ENCODE measurements at places on chromosomes 2 and 18.

DNA sequence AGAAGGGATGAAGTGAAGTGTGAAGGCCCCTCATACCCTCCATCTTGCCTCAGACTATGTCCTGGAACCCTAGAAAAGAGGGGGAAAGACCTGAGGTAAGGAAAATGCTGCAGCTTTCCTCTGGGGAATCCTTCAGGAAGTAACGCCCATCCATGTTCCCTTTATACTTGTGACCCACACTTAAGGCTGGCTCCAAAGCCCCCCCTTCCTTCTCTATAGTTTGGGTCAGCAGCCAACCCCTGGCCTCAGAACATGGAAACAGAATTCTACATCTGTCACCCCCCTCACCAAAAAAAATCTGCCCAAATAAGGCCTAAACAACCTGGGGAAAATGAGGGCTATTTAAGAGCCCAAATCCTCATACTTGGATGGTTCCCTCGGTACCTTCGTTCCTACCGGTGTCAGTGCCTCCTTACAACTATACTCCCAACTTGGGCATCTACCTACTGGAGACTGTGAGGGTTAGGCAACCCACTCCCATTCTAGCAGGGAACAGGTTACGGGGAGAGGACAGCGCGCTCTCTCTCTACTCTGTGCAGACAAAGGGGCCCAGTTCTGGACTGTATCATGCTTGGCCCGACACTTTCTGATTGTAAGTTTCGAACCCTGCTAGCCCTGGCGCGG is 689 bp downstream of the OST4 start:
- DNase-seq = no peak

DNA sequence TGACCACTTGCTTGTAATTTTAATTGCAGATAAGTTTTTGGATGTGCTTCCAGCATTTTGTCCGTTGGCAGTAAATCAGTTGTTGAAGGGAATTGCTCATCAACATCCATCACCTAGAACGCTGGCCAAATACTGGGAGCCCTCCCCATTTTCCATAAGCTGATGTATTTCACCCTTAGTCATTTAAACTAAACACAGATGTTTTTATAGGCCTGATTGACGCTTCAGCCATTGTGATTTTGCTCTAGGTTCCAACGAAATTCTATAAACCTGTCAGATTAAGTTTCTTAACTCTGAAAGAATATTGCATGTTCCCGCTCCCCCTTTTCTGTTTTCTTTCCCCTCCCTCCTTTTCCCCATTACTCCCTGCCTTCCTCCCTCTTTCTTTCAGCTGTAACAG is 1.0 kb upstream of the RPRM start:
- DNase-seq = no peak

- DNase-seq = no peak
Measured at GRCh38 chr2:176151442-176152287, at the start of gene HOXD4. TSS of gene HOXD4 (plus strand) at chr2:176151550. CDS start at chr2:176151634, 84 bp downstream.

- DNase-seq = no peak
Measured at GRCh38 chr2:4507661-4508060, 804.3 kb downstream of the DCDC2C start.

GRCh38 chr2:234708091-234708683 is 211.3 kb upstream of the ARL4C start:
- DNase-seq = no peak

DNA sequence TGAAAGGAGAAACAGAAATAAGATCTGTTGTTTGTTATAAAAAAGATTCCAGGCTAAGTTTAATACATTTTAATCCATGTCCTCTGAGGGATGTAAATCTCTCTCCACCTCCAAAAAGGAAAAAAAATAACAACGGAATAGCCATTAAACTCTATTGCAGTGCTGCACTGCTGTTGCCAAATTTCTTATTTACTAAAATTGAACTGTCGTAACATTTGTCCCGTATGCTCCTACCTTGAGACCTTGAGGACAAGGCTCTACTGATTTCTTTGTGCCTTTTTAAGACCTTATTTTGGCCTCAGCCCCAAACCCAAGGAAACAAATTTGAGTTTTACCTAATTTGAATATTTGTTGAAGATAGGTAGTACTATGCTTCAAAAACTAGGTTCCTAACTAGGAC is 56.4 kb downstream of the FRZB start:
- no peak for DNase-seq

DNA sequence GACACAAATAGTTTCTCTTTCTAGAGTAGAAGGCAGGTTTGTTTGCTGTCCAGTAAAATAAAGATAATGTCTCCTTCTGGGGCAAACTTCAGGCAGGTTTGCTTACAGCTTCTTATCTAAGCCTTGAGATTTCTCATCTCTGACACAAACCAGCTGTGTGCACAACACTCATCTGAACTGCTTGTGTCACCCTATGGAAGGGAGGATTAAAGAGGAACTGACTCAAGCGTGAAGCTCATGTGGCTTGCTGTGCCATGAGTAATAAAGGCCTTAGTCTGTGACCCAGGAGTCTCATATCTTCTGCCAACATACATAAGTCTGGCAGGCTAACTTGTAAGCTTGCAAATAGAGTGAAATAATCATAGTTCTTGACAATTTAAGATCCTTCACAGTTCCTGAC is 24.2 kb upstream of the CPO start:
- no peak for DNase-seq

DNA sequence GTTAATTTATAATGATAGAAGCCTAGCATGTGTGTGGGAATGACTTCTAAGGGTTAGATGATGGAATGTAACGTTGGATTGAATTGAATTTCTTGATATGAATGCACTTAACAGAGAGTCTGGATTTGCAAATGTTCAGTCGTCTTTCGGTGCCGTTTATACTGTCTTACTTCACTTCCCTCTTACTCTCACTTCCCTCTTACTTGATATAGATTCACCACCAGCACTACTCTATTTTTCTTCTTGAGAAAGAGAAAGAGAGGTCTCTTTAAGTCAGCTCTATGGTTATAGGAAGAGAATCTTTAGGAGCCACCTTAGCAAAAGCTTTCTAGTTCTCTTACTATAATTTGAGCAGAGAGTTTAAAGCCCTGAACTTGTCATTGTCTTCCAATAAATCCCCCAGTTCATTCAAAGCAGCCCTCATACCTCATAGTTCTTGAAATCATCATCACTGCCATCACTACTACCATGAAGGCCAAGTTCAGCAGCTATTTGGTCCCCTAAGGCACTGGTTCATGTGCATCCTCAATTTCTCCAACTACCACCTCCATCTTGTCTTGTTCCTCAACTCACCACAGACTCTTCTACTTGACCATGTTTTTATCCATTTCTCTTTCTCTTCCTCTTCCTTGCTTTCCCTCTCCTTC is 501.7 kb upstream of the TCF4 start:
- DNase-seq = no peak

- no peak for DNase-seq
Measured at GRCh38 chr2:145538661-145539350, 1018.9 kb upstream of the ZEB2 start.

- DNase-seq = no peak
Measured at GRCh38 chr2:33859176-33859575, 260.1 kb upstream of the FAM98A start.

GRCh38 chr2:127701193-127701650 is at the start of gene SFT2D3:
TSS of gene SFT2D3 (plus strand) at chr2:127701497. CDS start at chr2:127701529, 32 bp downstream.
- DNase-seq = peak; percentile 82

GRCh38 chr2:207334624-207335371 is 169.1 kb upstream of the KLF7 start:
- no peak for DNase-seq

- no peak for DNase-seq
Measured at GRCh38 chr2:55451699-55452098, 32.0 kb upstream of the CCDC88A start.

GRCh38 chr2:61736953-61737352 is 116.9 kb downstream of the FAM161A start:
- no peak for DNase-seq

DNA sequence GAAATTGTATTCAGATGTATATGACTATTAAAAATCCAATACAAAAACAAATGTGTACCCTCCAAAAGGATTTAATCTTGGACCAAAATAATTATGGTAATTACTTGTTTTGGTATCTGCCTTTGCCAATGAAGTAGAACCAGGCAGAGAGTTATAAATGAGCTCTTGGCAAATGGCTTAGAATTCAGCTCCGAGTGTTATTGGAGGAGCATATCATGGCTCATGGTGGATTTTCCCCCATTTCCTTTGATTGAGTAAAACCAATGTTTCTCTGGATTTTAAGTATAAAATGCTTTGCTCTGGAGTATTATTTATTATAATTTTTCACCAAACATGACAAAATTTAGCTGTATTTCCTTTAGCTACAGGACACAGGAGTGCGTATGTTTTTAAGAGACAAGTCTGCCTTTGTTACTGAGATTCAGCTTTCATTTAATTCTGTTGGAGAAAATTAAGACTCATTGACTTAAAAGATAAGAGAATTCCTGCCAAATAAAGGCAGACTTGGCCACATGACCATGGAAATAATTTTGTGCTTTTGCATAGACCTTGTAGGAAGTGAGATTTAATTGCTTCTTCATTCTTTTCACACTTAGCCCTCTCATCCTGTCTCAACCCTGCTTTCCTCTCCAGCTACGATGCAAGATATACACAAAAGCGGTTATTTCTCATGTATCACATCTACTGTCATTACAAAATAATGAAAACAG is 281.0 kb upstream of the SOX11 start:
- no peak for DNase-seq

GRCh38 chr2:237199082-237199481 is 113.4 kb downstream of the COPS8 start:
- DNase-seq = no peak

- no peak for DNase-seq
Measured at GRCh38 chr2:9661261-9661660, 30.5 kb upstream of the YWHAQ start.

DNA sequence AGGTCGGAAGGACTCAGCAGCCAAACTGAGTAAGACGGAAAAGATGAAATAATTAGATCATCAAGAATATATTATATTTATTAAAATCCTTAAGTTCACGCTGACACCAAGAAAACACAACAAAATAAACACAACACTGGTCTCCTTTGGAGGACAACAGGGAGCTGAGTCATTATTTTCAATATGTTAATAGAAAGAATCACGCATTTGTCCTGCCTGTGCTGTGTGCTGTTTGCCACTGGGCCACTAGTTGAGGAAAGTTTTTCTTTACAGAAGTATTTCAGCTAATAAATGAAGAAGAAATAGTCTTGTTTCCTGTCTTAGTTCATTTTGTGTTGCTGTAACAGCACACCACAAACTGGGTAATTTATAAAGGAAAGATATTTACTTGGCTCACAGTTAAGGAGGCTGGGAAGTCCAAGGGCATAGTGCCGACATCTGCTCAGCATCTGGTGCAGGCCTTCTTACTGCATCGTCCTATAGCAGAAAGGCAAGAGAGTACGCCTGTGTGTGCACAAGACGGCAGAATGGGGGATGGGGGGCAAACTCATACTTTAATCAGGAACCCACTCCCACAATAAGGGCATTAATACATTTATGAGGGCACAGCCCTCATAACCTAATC is 88.0 kb downstream of the TCF7L1 start:
- DNase-seq = no peak

GRCh38 chr2:197278799-197279763 is 31.5 kb downstream of the ANKRD44 start:
- DNase-seq = no peak

DNA sequence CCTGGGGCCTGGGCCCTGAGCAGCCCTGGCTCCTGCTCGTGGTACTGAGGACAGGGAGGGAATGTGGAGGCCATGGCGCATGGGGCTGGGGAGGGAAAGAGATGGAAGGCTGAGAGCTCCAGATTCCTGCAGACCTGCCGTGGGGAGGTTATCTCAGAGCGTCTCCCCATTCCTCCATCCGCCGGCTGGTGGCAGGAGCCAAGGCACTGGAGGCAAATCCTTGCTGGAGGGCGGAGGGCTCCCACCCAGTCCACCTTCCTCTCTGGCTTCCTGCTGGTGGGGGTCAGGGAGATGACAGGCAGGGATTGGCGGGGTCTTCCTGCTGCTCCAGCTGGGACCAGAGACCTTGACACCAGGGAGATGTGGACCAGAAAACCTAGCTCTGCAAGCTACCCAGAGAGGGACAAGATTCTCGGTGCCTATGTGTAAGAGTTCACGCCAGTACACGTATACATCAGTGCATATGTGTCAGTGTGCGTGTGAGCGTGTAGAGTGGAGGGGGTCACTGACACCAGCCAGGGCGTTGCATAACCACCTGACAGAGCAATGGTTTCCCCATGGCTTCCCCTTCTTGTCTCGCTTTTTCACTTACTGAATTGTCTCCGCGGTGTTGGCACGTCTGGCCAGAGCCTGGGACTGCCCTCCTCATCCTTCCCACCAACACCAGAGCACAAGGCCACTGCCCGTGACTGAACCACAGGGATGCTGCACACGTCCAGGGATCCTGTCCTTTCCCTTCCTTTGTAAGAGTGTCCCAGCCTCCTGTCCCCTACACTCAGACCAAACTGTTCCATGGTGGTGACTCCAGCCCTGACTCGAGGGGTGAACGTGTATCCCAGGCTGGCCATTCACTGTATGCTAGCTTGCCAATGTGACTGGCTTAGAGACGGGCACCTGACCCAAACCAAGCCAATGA is 15.8 kb upstream of the SEMA4C start:
- no peak for DNase-seq

DNA sequence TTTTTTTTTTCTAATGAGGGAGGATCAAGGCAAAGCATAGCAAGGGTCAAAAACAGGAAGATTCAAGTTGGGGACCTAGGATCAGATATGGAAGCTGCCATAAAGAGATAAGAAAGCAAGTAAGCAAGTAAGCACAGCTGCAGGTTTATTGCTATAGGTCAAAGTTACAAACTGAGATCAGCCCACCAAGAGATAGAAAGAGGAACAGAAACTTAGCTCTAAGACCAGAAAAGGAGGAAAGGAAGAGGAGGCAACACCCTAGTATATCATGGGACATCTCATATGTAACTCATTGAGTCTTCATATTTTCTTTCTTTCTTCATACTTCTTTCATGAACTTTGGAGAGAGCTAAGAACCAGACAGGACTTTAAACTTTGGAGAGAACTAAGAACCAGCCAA is 295.9 kb upstream of the CRIM1 start:
- no peak for DNase-seq

DNA sequence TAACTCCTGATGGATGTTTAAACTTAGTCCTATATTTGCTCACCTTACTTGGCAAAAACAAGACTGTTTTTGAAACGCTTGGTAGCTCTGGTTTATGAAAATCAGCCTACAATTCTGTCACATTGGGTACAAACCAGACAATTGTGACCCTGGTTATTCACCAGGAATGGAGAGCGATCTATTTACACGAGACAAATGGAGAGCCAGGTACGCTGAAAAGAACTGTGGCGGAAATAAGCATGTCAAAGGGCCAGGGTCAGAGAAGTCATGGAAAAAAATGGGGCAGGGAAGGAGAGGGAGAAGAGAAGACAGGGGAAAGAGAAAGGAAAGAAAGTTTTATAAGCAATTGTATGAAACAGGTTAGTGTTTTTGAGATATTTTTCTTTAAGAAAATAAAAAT is 119.5 kb upstream of the ZFP36L2 start:
- no peak for DNase-seq

GRCh38 chr2:25481381-25482300 is 139.9 kb upstream of the DNMT3A start:
- no peak for DNase-seq

Measured in CD8-positive, alpha-beta memory T cell (primary cell).